ENCODE measurements at places on chromosomes 7 and 10.

GRCh38 chr7:44258423-44258760, 57.6 kb downstream of the YKT6 start:
- DNase-seq, result no peak

- DNase-seq, result no peak
These were observed 653.6 kb downstream of the REEP3 start for GRCh38 chr10:64174666-64175255.

GRCh38 chr7:106552645-106553445, 108.1 kb downstream of the CCDC71L start:
- DNase-seq, result no peak

- no peak for DNase-seq
These were observed 100.3 kb downstream of the ARL5B start for GRCh38 chr10:18759575-18759974.

DNA sequence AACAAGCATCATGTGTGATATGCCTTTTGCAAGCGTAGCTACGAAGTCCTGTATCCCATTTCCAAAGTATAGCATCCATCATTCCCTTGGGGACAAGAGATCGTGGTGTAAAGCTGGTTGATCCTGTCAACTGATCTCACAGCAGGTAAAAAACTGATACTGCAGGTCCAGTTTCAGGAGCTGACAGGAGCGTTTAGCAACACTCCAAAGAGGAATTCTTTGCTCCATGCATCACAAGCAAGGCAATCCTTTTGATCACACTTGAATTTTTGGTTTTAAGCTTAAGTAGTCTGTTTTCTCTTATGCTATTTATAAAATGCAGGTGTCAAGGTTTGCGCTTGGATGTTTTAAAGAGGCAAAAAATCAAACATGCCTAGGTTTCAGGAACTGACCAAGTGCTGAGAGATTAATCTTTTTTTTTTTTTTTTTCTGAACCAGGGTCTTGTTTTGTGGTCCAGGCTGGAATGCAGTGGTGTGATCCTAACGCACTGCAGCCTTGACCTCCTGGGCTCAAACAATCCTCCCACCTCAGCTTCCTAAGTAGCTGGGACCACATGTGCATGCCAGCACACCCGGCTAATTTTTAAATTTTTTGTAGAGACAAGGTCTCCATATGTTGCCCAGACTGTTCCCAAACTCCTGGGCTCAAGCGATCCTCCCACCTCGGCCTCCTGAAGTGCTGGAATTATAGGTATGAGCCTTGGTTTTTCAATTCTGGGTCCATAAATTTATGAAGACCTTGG, 1.8 kb upstream of the ZDHHC4 start:
- no peak for DNase-seq

DNA sequence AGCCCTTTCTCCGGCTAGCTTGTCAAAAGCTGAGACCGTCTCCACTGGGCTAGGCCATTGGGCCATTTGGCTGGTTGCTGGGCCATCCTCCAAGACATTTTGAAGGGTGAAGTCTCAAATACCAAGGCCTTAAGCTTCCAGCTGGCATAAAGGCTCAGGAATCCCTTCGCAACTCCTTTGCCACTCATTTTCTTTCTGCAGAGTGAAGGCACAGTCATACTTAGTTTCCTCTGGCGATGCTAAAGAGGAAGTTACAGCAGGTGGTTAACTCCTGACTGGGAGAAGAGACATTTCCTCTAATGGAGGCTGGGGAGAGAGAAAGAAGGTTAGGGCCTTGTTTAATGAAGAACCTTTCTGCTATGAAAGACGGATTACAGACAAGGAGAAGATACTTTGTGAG, 4.8 kb upstream of the REPIN1 start:
- DNase-seq, result no peak

GRCh38 chr7:156534925-156535324, 105.6 kb upstream of the RNF32 start:
- no peak for DNase-seq

DNA sequence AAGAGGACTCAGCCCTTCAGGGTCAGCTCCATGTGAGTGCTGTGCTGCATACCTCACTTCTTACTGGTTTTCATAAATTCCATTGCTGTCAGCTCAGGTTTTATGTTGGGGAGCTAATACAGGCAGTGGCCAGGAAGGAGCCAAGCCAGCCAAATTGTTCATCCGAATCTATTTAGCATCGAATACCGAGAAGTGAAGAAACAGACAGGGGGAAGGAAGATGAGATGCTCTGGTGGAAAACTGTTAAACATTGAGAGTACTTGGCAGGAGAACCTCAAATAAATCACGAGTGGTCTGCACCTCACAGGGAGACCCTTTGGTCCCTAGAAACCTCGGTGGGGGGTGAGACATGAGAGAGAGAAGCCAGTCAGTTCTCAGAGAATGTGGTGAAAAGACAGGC, 196.0 kb upstream of the TMEM72 start:
- peak; percentile 75 for DNase-seq

DNA sequence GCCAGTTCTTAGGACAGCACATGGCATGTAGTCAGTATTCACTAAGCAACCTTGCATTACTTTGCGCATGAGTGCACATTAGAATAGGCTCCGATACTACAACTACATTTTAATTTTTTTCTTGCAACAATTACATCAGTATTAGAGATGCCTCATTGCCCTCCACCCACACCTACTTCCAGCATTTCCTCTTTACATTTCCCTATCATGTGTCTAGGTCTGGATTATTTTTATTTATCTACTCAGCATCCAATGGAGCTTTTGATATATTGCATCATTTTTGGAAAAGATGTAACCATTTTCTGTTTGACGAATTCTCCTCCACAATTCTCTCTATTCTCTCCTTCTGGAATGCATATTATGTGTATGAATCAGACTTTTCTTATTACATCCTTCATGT, 258.2 kb upstream of the GLI3 start:
- DNase-seq, result peak; percentile 69

GRCh38 chr7:132177708-132178401, 398.4 kb downstream of the PLXNA4 start:
- no peak for DNase-seq

GRCh38 chr7:114100810-114101209, 182.0 kb upstream of the PPP1R3A start:
- no peak for DNase-seq

GRCh38 chr7:25615003-25615402, 386.7 kb upstream of the NPVF start:
- no peak for DNase-seq

DNA sequence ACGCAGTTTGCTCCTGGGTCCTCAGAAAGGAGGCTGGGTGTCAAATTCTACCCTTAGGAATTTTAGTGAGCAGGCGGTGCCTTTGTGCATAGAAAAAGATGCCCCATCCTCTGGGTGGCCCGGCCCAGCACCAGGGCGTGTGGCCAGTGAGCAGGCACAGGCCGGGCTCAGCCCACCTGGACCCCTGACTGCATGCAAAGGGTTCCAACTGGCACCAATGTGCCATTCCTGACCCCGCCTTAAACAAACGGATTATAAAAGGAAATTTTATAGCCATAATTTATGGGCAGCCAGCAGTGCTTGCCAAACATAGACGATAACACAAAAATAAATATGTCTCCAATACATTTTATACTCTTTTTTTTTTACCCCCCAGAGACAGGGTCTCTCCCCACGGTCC, 40.1 kb upstream of the GNA12 start:
- DNase-seq, result no peak

GRCh38 chr10:110784198-110784597, 87.5 kb upstream of the PDCD4 start:
- DNase-seq, result no peak

DNA sequence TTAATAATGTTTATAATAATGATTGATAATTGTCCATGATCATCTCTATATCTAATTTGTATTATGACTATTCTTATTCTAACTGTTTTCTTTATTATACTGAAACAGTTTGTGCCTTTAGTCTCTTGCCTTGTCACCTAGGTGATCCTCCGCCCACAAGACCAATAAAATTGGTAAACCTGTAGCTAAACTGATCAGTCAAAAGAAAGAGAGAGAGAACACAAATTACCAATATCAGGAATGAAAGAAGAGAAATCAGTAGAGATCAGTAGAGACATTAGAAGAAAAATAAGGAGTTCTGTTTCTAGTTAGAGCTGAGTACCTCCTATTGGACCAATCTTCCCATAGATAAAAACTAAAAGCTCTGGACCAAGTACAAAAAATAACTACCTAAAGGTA, 6.1 kb upstream of the COA1 start:
- no peak for DNase-seq

DNA sequence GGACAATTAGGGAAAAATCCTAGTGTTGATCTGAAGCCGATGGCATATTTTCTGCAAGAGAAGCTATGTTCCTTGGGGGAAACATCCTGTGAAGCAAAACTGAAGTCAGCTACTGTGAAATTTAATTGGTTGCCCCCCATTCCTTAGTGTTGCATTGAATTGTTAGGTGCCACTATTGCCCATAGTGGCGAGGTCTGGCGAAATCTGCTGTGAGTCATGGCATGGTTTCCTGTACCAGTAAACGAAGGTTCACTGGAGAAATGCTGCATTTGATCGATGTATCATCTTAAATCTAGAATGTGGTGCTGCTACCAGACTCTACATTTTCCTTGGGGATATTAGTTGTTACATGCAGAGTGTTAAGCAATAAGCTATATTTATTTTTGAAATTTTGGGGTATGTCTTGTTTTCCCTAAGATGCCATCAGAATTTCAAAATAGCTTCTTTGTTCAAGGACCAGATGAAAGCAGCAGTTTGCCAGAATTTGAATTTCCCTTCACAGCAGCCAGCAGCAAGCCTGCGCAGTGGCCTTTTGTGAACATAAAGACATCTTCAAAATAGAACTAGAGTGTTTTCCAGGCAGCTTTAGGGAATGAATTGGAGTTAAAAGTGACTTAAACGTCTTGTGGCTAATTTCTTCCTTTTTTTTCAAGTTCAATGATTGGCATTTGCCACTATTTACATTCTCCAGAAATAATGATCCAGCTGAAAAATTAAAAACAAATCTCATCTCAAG, 348.6 kb upstream of the COBL start:
- DNase-seq, result no peak

- peak; percentile 33 for DNase-seq
These were observed 112.0 kb upstream of the FGFR2 start for GRCh38 chr10:121710207-121710606.

DNA sequence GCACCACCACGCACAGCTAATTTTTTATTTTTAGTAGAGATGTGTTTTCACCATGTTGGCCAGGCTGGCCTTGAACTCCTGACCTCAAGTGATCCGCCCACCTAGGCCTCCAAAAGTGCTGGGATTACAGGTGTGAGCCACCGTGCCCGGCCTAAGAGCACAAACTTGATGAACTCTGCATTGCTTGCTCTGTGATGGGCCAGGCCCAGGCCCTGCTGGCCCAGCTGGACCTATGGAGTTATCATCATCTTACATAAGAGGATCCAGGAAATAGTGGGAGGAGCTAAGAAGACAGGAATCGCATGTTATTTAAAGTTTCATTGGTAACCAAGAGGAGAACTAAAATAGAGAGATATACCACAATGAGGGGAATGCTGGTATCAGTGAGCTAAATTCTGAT, 86.9 kb downstream of the DAGLB start:
- no peak for DNase-seq

- peak; percentile 78 for DNase-seq
These were observed 12.5 kb upstream of the ARMS2 start for GRCh38 chr10:122441961-122442360.

- peak; percentile 78 for DNase-seq
These were observed 194.1 kb downstream of the DGKI start for GRCh38 chr7:137652721-137653120.

DNA sequence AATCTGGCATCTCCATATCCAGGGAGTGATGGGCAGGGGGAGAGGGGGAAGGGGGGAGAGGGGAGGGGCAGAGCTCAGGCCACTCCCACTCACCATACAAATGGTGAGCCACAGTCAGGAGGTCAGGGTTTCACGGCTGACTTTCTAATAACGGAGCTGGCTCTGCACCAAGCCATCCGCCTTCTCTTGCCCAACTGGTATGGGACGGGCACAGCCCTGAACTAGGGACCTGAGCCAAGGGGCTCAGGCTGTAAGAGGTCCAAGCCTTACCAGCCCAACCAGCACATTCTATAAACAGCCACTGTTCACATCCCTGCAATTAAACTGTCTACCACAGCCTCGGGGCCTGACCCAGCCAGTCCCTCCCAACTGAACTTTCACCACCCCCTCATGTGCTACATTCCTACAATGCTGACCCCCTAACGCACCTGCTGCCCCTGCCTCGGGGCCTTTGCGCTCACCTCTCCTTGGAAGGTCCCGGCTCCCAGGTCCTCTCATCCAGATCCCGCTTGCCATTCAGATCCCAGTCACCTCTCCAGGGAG, 32.5 kb downstream of the RGS10 start:
- no peak for DNase-seq

DNA sequence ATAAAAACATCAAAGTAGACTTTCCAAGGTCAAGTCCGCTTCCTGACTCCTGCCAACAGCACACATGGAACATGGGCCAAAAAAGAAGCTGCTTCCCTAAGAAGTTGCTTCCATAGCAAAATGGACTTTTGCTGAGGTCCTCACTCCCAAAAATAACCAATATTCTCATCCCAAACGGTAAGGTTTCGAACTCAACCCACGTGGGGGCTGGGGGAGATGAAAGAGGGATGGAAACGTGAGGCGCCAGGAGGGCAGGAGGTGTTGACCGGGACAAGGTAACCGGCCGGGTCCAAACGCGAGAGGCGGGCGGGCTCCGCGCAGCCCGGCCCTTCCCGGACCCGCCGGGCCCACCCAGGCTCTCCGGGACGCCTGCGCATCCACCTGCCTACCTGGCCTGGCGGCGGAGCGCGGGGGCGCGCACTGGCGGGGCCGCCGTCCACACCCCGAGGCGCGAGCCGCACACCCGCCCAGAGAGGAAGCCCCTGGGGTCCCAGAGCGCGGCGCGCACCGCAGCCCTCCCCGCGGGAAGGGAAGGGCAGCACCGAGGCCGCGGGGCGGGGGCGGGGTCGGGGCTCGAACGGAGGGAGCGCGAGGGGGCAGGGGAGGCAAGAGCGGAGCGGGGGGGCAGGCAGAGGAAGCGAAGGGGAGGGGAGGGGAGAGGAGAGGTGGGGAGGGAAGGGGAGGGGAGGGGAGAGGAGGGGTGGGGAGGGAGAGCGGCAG, 742 bp downstream of the LMBR1 start:
- no peak for DNase-seq

- DNase-seq, result peak; percentile 71
These were observed 159.1 kb downstream of the ARHGAP12 start for GRCh38 chr10:31769564-31769963.

- DNase-seq, result no peak
These were observed 382.4 kb downstream of the BBS9 start for GRCh38 chr7:33511778-33512177.

DNA sequence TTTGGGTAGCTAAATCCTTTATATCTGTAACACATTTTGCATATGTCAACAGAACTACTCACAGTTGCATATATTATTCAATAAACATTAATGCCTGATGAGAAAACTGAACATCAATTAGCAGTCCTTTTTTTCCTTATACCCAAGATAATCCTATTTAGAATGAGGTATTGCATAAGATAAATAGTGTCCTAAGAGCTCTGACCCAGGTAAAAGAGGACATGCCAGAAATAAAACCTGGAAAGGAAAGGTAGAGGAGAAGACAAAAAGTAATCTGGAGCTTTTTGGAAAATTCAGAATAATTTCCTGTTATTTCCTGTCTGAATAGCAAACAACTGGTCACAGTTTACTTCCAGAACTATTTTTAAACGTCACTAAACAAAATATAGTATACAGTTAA, 204.4 kb downstream of the PLXDC2 start:
- DNase-seq, result no peak

- peak; percentile 82 for DNase-seq
These were observed 31.9 kb downstream of the CPED1 start for GRCh38 chr7:121020249-121020988.

- peak; percentile 53 for DNase-seq
These were observed 164.7 kb upstream of the HPS1 start for GRCh38 chr10:98611436-98611835.

Data from fibroblast of mammary gland (primary cell).